ENCODE measurements at places on chromosomes 7 and 10.

DNA sequence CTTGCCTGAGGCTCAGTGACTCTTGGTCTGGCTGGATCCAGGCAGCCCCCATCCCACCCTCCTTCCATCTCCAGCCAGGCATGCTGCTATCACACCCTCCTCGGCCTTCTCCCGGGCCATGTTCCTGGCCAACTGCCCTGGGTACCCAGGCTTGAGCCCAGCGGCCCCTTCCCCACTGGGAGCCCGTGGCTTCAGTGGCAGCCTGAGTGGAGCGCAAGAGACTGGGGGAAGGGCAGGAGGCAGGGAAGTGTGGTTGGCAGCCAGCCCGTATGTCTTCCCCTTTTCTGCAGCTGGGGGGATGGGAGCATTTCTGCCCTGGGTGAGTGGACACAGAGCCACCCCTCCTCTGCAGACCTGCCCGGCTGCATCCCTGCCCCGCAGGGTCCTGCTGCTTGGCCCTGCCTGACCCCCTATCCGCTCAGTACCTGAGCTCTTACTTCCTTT, 148.5 kb downstream of the ARHGAP22 start:
- no peak for DNase-seq

GRCh38 chr7:37784015-37784414, 64.4 kb upstream of the NME8 start:
- DNase-seq = no peak

DNA sequence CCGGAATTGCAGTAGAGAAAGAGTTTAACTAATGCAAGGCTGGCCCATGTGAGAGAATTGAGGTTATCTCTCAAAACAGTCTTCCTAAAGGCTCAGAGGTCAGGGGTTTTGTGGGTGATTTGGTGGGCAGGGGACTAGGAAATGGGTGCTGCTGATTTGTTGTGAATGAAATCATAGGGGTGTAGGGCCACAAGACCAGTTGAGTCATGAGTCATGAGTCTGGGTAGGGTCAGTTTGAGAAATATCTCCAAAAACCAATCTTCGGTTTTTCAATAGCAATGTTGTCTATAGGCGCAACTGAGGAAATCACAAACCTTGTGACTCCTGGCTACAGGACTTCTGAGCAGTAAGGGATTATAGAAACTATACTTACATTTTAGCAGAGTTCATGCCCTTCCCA, 460.0 kb upstream of the NRP1 start:
- DNase-seq = no peak

- no peak for DNase-seq
Measured at GRCh38 chr10:124864421-124865193, 63.0 kb downstream of the ABRAXAS2 start.

DNA sequence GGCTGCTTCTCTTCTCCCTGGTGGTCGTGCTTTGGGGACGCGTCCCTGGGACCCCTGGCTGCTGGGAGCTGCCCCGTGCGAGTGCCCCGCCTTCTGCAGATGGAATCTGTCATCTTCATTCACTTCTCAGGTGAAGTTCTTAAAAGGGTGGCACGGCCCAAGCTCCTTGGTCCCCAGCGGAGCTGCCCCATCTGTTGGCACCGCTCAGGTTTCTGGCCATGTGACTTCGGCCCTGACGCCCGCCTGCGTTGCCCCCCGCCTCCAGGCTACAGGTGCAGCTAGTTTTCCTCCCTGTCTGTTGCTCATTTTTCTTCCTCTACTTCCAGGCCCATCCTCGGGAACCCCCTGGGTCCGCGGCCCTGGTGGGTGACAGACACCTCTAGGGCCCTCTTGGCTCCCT, 6.8 kb upstream of the NKX6-2 start:
- no peak for DNase-seq

DNA sequence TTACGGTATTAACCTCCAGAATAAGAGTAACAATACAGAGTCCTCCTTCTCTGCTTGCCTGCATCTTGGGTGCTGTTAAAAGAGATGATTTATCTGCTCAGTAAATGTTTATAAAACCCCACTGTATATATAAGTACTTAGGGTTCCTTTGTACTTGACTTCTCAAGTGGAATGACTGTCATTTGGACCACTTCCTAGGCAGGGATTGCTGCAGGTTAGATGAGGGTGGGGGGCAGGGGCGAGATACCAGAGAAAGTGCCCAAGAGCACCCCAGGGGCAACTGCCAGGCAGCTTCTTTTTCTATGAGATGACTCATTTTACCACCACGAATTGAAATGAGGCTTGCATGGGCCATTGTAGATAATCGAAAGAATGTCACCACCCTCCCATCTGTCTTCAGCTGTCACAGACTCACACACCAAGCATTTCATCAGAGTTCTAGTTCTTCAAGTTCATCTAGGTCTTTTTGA, 421.9 kb upstream of the GALNT17 start:
- no peak for DNase-seq

GRCh38 chr7:98816241-98816640, 53.6 kb downstream of the TMEM130 start:
- no peak for DNase-seq

DNA sequence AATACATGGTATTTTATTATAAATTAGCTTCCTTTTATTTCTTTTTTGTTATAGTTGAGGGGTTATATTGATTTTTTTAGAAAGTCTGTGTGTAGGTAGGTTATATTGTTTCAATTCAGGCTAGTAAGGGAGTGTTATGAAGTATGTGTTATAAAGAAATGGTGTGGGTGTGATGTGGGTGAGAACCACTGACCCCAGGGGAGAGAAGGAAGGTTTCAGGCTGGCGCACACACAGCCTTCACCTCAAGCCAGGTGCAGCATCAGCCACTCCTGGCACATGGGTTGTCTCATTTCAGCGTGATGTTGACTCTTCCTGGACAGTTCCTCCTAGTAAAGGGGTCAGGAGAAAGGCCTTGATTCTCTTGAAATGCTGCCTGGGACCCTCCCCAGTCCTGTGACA, 291.3 kb downstream of the POU6F2 start:
- DNase-seq = no peak

GRCh38 chr10:20117471-20117870, 301.2 kb downstream of the PLXDC2 start:
- DNase-seq = no peak

DNA sequence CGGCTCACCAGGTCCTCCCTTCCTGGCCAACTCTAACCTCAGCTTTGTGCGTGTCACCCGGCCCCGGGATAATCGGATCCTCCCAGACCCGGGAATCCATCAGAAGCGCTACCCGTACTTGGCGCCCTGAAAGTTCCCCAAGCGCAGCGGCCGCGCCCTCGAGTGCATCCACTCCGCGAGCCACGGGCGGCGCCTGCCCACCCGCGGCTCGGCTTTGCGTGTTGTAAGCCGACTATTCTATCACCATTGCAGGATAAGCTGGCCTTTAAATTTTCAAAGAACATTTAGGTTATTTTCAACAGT, 35.7 kb upstream of the EBLN1 start:
- peak; percentile 27 for DNase-seq

GRCh38 chr7:104973909-104974415, 40.0 kb upstream of the KMT2E start:
- no peak for DNase-seq

DNA sequence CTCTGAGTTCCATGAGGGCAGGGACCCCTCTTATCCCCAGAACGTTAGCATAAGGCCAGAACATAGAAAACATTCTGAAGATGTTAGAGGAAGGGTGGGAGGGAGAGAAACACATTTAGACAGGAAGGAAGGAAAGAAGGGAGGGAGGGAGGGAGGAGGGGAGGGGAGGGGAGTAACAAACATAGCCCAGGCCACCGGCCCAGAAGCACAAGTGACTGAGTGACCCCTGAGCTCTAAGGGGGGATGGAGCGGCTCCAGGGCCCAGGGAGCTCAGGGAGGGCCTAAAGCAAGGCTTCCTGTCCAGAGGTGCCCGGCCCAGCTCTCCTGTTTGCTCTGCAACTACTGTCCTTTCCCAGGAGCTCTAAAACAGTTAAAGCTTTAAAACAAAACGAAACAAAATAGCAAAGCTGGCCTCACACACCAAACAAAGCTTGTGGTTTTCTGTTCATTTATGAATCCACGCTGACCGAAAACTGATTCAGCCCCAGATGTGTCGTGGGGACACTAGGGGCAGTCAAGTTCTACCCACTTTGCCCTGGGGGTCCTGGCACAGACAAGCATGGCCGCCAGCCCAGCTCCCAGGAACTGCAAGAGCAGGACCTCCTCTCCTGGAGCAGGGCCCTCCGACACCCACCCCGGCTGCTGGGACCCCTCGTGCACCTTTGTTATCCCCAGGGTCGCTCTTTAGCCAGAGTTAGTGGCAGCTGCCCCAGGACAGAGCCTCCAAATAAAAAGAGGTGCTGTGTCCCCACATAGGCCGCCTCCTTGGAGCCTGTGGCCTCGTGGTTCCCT, 496.2 kb upstream of the FOXK1 start:
- DNase-seq = no peak

DNA sequence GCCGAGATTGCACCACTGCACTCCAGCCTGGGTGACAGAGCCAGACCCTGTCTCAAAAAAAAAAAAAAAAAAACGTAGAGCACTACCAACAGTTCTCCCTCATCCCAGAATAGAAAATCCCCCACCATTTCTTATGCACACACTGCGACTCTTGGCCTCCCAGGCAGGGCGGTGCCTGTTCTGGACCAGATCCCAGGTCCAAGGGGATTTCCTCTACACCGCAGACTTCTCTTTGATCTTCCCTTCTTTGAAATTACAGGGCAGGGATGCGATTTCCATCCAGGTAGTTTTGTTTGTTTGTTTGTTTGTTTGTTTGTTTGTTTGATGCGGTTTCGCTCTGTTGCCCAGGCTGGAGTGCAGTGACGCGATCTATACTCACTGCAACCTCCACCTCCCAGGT, 91.8 kb downstream of the SEPTIN14 start:
- DNase-seq = no peak

DNA sequence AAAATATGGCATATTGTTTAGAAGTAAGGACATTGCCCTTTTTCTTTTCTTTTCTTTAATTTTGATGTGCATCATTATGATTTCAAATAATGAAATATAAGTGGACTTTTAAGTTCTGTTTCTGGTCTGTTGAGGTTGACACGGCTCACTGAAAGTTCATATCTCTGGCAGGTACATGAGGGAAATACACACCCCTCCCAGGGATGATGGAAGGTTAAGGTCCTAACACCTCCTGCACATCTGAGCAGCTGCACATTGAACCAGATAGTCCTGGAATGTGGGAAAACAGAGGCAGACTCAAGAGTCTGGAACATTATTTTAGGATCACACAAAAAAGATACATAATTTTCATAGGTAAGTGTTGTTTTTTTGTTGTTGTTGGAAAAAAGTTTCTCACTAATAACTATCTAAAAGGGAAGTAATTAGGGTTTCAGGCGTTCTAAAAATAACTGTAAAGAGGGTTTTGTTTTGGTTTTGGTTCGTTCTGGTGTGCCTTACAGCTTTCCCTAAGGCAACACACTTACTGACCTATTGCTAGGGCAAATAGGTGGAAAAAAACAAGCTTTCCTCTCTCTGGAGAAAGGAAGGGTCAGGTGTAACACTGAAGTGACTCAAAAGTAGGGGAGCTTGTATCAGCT, 201.2 kb upstream of the PRKCQ start:
- DNase-seq = no peak

Measured in stimulated activated naive CD4-positive, alpha-beta T cell treated with Interleukin-2 at 50 U/mL for 16 hours (primary cell).